Spinal cord (tissue), 10 donors: ENCODE measurements at places on chromosomes 2 and 18.

GRCh38 chr18:51091270-51091669 is 61.3 kb downstream of the SMAD4 start:
- no peak for DNase-seq

GRCh38 chr18:5853253-5853652 is 42.1 kb downstream of the TMEM200C start:
- no peak for DNase-seq

DNA sequence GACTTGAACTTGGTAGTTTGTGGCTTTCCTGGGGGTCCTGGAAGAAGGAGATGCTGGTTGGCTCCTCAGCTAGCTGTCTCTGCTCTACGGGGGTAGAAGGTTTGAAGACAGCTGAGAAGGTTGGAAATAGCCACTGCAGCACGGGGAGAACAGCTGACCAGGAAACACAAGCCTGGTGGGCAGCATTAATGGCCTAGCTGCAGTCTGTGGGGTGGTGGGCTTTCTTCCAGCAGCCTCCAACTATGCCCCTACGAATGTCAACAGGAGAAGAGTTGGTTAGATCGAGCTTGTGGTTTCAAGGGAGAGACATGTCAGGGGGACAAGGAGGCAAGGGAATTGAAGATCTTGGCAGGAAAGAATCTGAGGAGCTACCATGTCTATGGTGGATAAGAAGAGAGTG is 38.9 kb downstream of the PMAIP1 start:
- DNase-seq = no peak

DNA sequence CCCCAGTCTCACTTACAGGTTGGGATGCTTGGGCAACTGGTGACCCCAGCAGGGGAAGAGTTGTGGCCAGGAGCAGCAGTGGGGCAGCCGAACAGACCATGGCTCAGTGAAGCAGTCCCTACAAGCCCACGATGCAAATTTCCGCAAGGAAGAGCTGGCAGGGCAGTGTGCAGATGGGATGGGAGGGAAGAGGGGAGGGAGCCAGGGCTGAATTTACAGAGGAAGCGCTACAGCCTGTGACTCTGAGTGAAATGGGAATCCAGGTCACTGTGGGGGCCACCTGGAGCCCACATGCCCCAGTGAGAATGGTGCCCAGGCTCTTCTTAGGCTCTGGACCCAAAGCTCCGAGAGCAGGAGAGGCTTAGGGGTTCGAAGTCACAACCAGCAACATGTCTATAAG is 27.0 kb upstream of the SELENOI start:
- DNase-seq = no peak

GRCh38 chr2:208373460-208374089 is 33.0 kb upstream of the PTH2R start:
- DNase-seq = peak; percentile 54

GRCh38 chr18:76967721-76968472 is 145.5 kb downstream of the ZNF236 start:
- DNase-seq = no peak

GRCh38 chr2:84858123-84858522 is 22.8 kb downstream of the TRABD2A start:
- DNase-seq = no peak

DNA sequence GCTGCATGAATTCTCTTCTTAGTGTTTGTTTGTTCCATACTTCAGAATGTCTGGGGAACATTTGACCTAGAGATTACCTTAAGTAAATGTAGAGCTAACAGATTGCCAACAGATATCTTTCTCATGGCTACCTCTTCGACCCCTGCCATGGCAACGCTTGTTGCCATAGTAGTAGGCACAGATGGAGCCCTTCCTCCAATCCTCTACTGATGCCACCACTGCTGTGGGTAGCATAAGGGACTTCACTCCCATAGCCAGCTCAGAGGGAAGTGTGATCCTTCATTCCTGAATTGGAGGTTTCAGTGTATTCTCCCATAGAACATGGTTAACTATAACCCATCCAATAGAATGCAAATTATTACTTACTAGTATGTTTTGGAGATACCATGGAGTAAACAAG is 543.6 kb upstream of the NRP2 start:
- no peak for DNase-seq

DNA sequence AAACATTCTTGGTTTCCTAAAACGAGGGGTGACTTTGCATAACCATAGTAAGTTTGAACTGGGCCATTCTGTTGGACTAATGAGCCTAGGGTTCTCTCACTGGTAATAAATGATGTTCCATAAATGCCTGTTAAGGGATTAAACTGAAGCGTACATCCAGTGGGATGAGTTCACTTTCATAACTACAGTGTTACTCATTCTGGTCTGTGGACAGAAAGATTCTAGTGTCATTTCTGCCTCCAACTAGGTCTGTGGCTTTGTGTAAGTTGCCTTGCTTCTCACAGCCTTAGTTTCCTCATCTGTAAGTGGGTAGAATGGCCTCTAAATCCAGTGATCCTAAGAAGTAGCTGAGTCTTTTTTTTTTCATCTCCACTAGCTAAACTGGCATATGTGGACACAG is 1860.6 kb upstream of the PIK3C3 start:
- no peak for DNase-seq

DNA sequence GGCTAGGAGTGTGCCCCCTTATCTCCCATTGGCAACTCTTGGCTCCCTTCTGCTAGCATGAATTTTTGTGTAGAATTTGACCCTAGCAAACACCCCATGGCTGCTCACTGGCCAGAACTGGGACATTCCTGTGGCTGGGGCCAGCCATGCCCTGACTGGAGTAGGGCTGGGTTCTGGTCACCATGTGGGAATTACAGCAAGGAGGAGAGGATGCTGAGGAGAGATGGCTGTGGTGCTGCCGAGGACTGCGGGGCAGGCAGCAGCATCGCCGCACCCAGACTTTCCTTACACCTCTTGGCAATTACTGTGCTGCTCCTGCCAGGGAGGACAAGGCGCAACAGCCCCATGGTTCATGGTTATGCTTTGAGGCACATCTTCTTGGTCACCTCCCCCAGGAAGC is 12.7 kb downstream of the KCNF1 start:
- no peak for DNase-seq

- no peak for DNase-seq
These were observed 252.6 kb upstream of the RASGRP3 start for GRCh38 chr2:33223856-33224255.

DNA sequence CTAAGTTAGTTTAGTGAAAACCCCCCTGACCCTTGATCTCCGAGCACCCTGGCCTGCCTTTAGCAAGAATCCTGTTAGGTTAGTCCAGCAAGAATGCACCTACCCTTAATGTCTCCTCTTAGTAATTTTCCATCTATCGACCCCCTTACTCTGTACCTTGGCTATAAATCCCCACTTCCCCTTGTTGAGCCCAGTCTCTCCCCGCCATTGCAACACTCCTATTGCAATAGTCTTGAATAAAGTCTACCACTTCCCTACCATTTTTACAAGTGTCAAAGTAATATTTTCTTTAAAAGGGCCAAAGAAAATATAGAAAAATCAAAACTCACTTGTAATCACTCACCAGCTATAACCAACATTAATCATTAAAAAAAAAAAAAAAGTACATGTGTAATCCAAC is 4.2 kb upstream of the ZBTB7C start:
- no peak for DNase-seq

DNA sequence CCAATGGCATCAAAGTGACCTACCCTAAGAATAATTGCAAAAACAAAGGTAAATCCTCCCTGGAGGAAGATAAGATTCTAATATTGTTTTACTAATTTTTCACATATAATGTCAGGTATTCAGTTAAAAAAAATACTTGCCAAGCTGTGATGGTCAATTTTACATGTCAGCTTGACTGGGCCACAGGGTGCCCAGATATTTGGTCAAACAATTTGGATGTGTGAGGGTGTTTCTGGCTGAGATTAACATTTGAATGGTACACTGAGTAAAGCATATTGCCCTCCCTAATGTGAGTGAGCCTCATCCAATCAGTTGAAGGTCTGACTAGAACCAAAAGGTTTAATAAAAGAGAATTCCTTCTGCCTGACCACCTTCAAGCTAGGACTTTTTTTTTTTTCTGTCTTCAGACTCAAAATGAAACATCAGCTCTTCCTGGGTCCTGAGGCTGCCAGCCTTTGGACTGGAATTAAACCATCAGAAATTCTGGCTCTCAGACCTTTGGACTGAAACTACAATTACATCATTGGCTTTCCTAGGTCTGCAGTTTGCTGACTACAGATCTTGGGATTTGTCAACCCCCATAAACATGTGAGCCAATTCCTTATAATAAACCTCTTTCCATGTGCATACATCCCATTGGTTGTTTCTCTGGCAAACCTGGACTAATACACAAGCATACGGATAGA is 65.4 kb downstream of the LDAH start:
- DNase-seq = no peak

- no peak for DNase-seq
These were observed 62.1 kb upstream of the ZNF516 start for GRCh38 chr18:76557026-76557575.

DNA sequence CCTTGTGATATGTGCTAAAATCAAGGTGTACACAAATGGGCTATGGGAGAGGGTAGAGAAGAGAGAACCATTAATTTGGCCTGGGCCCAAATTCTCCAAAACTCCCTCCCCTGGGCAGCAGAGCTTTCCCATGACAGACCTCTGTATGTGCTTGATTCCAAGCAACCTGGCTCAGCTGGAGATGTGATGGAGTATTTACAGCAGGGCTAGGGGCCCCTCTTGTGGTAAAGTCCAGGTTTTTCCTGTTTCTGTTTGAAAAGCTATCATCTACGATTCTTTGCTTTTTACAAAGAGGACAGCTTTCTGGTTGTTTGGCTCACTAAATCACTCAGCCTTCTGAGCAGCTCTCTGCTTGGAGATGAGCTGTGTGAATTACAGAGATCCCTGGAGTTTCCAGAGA is 40.3 kb downstream of the KCNS3 start:
- peak; percentile 18 for DNase-seq

DNA sequence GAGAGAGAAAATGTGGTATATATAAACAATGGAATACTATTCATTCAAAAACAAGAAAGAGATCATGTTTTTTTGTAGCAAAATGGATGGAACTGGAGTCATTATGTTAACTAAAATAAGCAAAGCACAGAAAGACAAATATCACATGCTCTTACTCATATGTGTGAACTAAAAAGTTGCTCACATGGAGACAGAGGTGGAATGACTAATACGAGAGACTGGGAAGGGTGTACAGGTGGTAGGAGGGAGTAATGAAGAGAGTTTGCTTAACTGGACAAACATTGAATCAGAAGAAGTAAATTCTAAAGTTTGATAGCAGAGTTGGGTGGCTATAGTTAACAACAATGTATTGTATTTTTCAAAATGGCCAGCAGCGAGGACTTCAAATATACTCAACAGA is 1080.7 kb upstream of the CHAC2 start:
- no peak for DNase-seq
